Activated CD4-positive, alpha-beta T cell treated with anti-CD3 and anti-CD28 coated beads for 4 hours (primary cell): ENCODE measurements at places on chromosomes 5 and 9.

DNA sequence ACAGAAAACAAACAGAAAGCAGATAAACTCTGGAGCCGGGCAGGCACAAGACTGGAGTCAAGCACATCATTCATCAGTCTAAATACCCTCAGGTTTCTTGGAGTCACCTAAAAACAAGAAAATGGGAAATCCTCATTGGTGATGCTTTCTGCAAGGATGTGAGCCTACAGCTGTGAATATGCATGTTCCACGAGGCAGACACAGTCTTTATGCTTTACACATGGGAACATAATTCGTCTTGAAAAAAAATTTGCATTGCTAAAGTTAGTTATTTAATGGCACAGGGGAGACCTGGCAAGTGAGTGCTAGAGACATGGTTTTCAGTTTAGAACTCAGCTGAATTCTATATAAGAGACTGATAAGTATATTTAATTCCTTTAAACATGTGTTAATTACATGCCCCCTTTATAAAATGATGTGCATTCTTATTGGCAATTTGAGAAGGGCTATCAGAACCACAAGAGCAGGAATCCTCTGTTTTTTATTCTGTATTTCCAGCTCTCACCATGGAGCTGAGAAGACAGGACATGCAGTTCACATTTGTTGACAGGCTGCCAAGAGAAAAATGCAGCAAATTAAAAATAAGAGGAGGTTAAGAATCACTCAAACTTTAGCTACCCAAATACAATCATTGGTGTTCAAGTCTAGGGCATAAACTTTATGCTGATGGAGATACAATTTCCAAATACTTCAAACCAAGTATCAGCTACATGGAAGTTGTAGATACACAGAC lies 438.0 kb upstream of the MPDZ start:
- no peak for DNase-seq

DNA sequence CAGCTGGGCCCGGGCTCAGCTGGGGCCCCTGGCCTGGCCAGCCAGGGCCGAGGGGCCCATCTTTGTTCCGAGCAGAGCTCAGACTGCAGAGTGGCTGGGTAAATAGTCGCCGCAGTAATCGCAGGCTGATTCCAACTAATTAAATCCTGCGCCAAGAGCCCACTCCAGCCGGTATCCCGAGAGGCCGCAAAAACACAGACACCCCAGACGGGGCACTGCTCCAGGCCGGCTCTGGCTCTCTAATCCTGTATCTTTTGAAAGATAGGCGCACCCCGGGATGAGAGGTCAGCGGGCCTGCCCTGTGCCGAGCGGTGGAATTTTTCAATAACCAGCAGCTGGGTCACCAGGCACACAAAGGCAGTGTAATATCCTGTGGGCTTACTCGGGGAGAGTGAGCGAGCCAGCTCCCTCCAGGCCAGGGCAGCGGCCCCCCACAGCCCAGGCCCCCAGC lies 57.7 kb downstream of the LMX1B start:
- no peak for DNase-seq

GRCh38 chr5:169350016-169350415 lies 49.1 kb upstream of the SLIT3 start:
- no peak for DNase-seq

DNA sequence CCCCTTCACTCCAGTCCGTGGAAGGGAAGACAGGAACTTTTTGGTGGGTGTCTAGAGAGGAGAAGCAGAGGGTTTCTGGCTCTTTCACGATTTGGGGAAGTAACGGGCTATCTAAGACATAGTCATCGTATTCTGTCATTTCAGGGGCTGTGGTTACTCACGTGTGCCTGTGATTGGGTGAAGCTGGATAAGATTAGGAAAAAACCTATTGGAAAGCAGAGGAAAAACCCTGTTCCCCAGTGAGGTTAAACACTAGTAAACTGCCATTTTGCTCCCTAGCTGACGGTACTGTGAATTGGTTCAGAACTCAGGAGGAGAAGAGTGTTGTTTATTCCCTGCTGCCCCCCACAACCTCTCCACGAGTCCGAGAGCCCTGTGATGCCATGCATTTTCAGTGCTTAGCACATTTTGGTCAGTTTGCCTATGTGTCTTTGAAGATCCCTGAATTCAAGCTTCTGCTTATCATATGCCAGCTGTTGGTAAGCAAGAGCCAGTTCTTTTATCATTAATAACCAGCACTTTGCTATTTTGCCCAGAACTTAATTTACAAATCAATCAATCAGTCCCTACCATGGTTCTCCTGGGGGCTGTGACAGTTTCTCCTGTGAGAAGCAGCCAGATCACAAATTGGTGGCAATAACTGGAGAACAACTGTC lies 45.1 kb upstream of the ROR2 start:
- DNase-seq, result no peak

- DNase-seq, result no peak
Measured at GRCh38 chr9:2691626-2692025, 25.7 kb upstream of the KCNV2 start.

DNA sequence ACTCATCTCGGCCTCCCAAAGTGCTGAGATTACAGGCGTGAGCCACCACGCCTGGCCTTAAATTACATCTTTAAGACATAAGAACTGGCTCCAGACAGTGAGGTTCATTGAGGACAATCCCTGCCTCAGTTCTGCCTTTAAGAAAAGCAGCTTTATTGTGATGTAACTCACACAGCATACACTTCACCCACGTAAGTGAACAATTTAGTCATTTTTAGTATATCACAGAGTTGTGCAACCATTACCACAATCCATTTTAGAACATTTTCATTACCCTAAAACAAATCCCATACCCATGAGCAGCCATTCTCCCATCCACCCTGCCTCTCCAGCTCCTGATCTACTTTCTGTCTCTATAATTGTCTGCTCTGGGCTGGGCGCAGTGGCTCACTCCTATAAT lies 24.0 kb upstream of the LTC4S start:
- DNase-seq, result no peak

DNA sequence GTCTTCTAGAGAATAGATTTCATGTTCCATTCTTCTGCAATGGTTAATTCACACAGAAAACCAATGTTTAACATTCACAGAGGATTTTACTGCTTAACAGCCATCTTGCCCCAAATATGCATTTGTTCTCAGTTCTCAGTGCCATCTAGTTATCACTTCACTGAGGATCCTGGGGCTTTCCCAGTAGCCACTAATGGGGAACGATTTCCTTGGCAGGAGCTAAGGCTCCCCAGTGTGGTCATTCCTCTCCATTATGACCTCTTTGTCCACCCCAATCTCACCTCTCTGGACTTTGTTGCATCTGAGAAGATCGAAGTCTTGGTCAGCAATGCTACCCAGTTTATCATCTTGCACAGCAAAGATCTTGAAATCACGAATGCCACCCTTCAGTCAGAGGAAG lies 3.4 kb downstream of the ERAP2 start:
- no peak for DNase-seq

- no peak for DNase-seq
Measured at GRCh38 chr9:124835026-124835557, 18.2 kb upstream of the WDR38 start.

GRCh38 chr9:14273696-14274121 lies 40.2 kb downstream of the NFIB start:
- no peak for DNase-seq

GRCh38 chr9:1606253-1606652 lies 408.9 kb upstream of the SMARCA2 start:
- DNase-seq, result no peak

- no peak for DNase-seq
Measured at GRCh38 chr5:149320791-149321330, 24.4 kb upstream of the GRPEL2 start.

GRCh38 chr5:91898898-91899297 lies 515.8 kb upstream of the ARRDC3 start:
- DNase-seq, result no peak

GRCh38 chr9:128782669-128783068 lies 4.4 kb upstream of the TBC1D13 start:
- DNase-seq, result no peak

- no peak for DNase-seq
Measured at GRCh38 chr9:121105531-121105930, 30.8 kb downstream of the CNTRL start.

- no peak for DNase-seq
Measured at GRCh38 chr9:72390907-72391306, 25.9 kb upstream of the ZFAND5 start.

DNA sequence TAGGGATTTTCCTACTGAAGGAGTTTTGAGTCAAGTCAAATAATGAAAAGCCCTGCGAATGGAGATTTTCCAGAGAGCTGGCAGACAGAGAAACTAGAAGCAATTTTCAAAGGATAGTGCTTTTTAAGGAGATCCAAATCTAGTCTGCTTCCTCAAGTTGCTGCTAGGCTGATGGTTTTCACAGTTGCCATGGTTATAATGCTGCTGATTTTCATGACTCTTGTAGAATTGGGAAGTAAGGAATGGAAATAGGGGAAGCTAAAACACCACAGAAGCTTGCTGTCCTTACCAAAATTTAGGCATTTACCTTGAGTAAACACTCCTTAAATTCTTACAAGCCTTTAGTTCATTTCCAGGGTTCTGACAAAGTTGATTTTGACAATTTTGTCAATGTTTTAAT lies 30.1 kb upstream of the HAPLN1 start:
- DNase-seq, result no peak

- DNase-seq, result no peak
Measured at GRCh38 chr5:147143215-147143614, 91.6 kb upstream of the STK32A start.

DNA sequence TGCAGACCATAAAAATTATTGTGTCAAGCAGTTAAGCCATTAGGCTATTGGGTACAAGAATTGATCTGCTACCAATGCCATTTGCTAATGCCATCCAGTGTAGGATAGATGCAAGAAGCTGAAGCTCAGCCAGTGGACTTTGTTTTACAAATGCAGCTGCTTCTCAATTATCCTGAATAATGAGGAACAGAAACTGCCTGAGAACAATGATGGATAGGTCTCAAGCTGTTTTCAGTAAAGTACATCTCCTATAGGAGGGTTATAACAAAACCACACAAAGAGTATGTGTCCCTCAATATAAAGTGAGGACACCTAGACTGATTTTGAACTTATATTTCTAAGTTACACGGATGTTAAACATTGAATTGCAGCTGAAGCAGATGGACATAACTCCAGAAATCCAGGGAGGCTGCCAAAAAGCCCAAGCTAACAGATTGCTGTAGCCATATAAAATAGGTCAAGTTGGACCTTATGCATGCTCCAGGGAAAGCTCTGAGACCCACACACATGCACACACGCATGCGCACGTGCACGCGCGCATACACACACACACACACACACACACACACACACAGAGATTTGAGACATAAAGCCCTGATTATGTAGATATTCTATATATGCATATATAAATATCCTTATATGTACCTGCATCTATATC lies 482.7 kb upstream of the CD180 start:
- no peak for DNase-seq

GRCh38 chr9:98780059-98780749 lies 16.2 kb downstream of the ANKS6 start:
- DNase-seq, result no peak

DNA sequence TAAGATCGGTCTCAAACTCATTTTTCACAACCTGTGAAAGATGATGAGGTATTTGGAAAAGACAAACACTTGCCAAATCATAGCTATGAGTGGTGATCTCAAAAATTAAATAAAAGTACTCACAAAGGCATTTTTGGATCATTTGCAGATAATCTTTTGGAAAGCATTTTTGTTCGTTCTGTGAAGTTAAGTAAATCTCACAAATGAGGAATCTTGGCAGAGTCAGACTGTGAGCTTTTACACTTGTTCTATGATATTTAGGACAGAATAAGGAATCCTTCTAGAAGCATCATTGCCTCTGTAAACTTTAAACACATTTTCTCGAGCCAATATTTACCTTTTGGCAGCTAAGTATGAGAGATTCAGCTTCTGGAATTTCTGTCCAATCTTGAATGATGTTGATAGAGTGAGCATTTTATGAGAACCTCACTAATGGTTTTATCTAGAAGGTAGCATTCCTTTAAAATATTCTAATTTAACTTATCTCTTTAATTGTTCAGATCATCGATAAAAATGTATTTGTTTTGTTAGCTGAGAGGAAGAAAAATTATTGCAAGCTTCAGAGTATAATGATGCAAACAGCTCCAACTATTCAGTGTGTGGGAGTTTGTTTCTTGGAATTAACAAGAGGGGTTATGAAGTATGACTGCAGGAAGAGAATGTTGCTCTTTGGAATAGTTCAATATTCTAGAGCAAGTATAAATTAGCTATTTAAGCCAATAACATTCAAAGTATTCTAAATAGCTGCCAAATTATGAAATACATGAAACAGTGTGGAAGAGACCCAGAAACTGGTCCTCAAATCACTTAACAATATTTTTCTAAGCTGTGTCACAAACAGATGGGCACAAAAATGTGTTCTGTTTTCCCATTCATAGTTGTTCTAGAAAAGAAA lies 48.6 kb upstream of the SLCO6A1 start:
- no peak for DNase-seq

DNA sequence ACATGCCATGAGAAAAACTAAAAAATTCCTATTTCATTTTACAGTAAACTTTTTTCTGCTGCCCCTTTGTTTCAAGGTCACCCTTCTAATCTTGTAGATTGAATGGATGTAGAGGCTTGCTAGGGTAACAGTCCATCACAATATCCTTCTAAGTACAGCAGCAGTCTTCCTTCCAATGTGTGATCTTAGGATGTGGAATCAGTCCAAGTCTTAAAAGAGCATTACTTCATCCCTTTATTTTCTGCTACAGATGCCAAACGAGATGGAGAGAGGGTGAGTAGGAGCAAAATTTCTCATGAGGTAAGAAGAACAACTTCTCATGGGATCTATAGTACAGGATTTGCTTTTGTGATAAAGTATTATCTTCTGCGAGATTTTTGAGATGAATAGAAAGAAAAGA lies 704 bp upstream of the IL33 start:
- no peak for DNase-seq

GRCh38 chr5:98770209-98770910 lies 3.1 kb upstream of the RGMB start:
- DNase-seq, result peak; percentile 35

DNA sequence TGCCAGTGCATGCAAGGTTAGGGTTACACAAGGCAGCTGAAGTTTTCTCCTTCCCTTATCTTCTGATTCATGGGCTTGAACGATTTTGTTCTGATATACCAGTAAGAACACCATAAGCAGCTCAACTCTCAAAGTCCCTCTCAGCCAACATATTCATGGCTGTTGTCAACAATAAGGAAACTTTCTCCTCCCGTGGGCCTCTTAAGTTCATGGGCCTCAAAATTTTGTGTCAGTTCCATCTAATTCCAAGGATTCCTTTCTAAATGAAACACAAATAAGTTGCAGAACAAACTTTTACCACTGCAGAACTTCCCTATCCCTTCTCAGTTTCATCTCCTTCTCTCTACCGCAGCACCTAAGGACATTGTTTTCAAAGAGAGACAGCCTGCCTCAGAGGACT lies 23.6 kb upstream of the CAST start:
- DNase-seq, result no peak

- DNase-seq, result no peak
Measured at GRCh38 chr9:131918481-131918880, 161.2 kb downstream of the MED27 start.
